Fibroblast of skin of back (primary cell): ENCODE measurements at places on chromosomes 1 and 21.
A peak's percentile ranks its signal among the peaks of the same experiment; 100 is the strongest.

- peak; percentile 91 for DNase-seq
Observed at GRCh38 chr21:42056996-42057689, 14.0 kb upstream of the UMODL1 start.

GRCh38 chr1:227416156-227416830 lies 98.0 kb upstream of the CDC42BPA start:
- peak; percentile 58 for DNase-seq

DNA sequence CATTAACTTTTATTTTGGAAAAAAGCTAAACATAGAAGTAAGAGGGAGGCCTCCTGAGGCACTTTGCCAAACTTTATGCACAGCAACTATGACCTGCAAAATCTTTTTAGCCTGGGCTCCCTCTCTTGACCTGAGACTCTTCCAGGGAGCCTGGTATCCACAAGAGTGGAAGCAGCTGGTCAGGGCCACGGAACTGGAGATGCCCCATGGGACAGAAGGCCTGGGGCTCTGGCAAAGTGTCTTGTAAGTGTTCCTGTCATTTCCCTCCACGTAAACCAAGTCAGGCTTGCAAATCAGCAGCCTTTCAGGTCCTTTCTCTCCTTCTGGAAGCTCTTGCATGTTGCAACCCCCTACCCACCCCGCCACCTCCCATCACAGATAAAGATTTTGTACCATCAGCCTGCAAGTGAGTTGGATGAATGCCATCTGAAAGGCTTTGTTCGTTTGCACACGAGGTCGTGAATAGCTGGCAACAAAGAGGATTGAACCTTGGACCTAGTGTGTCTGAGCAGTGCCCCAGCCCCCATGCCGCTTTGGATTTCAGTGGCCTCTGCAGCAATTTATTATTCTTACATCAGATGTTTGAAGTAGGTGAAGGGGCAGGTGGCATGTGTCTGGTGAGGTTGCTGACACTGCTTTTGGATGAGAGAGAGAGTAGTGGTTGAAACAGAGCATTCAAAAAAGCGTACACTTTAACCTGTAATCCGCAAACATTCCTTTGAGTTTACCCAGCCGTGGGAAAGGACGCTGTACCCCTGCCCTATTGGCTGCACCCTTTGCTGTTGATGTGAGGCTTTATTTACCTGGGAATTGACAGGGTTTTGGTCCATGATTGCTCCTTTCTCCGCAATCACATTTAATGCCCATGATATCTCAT lies 91.6 kb downstream of the GALNT2 start:
- no peak for DNase-seq

- DNase-seq, result peak; percentile 93
Observed at GRCh38 chr1:19398309-19398760, 86.2 kb downstream of the SLC66A1 start.

DNA sequence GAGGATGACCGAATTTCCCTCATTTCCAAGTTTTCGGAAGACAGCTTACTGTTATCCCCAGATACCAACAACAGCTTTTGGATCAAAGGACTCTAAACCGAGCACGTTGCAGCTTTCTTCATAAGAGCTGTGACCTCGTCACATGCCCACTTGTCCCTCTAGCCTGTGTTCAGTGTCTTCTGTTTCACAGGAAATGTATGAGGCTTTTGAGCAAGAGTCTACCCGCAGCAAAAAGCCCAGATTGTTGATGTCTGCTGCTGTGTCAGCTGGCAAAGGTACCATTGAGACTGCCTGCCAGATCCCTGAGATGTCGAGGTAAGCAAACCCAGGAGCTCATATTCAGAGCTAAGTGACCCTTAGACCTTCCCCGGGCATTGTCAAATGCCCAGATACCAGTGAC lies 24.1 kb downstream of the CHI3L2 start:
- DNase-seq, result no peak

DNA sequence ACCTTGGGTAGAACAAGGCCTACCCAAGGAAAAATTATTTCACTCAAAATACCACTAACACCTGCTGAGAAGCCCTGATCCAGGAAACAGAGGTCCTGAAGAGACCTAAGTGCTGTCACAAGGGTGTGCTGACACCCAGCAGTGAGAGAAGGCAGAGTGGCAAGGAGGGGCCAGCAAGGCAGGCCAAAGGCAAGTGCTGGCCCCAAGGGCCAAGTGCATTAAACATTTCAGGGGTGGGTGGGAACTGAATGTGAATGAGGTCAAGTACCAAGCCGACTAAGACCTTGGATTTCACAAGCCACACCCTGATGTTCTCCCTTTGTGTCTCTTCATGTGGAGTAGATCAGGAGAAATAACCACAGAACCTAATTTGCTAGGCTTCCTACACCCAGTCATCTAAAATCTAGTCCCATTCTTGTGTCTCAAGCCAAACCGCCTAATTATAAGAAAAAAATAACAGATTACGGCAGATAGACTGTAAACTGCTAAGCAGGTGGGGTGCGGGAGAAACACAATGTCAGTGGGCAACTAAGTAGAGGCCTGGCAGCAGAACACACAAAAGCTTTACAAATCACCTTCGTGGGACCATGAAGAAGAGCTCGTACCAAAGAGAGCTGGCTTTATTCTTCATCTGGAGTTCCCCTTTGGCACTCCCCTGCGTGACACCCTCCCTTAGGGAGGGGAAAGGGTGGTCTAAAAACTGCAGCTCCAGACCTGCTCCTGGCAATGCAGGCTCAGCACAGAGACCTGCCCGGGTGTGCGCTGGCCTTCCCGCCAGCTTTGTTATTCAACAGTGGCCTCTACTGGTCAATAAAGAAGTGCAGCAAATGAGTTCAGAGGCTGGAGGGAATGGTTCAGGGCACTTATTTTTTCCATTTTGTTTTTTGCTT lies 8.7 kb downstream of the UBE2G2 start:
- peak; percentile 55 for DNase-seq
